ENCODE measurements at places on chromosomes 16 and 17. TPM values are rescaled to one million over a fixed set of nuclear protein-coding genes. Genes with fewer than 3 reads are reported as not detected.

DNA sequence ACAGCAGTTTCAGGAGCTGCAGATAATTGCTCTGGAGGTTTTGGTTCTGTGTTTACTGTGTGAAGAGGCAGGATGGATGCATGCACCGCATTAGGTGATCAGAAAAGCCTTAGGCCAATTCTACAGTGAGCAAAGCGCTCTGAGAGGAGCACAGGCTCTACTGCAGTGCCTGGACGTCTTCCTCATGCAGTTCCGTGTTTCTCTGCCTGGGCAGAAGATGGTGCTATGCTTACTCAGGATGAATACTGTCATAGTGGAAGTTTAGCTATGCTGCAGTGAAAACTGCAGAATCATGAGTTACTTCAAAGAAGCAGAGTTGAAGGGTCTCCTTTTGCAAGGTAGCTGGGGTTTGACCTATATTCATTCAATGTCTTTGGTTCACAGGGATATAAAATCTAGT lies 1012.4 kb downstream of the KCNJ18 start:
- DNase-seq, result no peak
- no peaks in the 10 kb centered on the region for H3K4me1 ChIP-seq
- no peak overlapping the region for H3K27ac ChIP-seq

- no peak overlapping the region for H3K27ac ChIP-seq
- no peaks in the 10 kb centered on the region for H3K36me3 ChIP-seq
- no peaks in the 10 kb centered on the region for H3K27me3 ChIP-seq
Observed at GRCh38 chr16:85936816-85937215, 37.9 kb downstream of the IRF8 start.

- peak overlapping the region; percentile 98 for H3K27ac ChIP-seq
- no peak for DNase-seq
- H3K4me3 ChIP-seq, result peak overlapping the region; percentile 94
- no peaks in the 10 kb centered on the region for H3K36me3 ChIP-seq
- no peaks in the 10 kb centered on the region for H3K27me3 ChIP-seq
Observed at GRCh38 chr17:19002805-19003542, 1.6 kb downstream of the FAM83G start.

GRCh38 chr17:64024215-64024654 lies 3.8 kb upstream of the ICAM2 start:
- peak; percentile 54 for DNase-seq
- peak overlapping the region; percentile 66 for H3K27ac ChIP-seq
- no peaks in the 10 kb centered on the region for H3K27me3 ChIP-seq
- no peak overlapping the region for H3K4me3 ChIP-seq

DNA sequence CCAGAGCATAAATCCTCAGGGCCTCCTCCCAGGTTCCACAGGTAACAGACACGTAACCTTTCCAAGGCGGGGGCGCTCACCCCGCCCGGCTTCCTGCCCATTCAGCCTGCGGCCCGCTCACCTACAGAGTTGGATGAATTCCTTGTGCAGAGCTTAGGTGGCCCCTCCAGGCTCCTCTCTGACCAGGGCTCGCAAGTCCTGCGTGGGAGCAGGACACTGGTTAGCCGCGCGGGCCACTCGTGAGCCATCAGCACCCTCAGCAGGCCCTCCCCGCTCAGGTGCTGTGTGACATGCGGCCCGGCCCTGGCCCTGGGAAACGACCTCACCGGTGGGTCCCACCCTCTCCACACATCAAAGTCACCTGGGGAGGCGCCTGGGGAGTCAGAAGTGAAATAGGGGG lies 528 bp downstream of the TERB1 start:
- DNase-seq, result no peak
- H3K27me3 ChIP-seq, result no peaks in the 10 kb centered on the region
- no peaks in the 10 kb centered on the region for H3K36me3 ChIP-seq
- H3K27ac ChIP-seq, result no peak overlapping the region

GRCh38 chr16:6977916-6978315 lies 354.7 kb upstream of the RBFOX1 start:
- H3K4me1 ChIP-seq, result no peaks in the 10 kb centered on the region
- H3K27me3 ChIP-seq, result no peaks in the 10 kb centered on the region
- no peak overlapping the region for H3K27ac ChIP-seq

- no peak overlapping the region for H3K4me3 ChIP-seq
- peaks cover 29% of the 10 kb centered on the region for H3K4me1 ChIP-seq
- H3K27ac ChIP-seq, result peak overlapping the region; percentile 57
Observed at GRCh38 chr16:50037662-50038220, 12.7 kb downstream of the CNEP1R1 start.

DNA sequence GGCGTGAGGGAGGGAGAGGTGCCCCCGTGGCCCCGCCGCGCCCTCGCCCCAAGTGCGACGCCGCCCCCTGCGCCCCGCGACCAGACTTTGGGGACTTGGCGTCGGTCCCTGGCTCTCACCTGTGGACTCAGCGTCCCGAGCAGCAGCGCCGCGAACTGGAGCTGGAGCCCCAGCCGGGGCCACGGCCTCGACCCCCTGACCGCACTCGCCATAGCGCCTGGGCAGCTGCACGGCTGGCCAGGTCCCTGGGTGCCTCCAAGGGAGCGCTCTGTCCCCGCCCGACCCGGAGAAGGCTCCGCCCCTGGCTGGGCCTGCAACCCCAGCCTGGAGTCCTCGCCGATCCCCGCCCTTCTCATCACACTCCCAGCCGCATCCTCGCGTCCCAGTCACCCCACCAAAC lies at the start of gene ERN2:
Gene ERN2, minus strand, starts transcription at position 247 of the 400 bp plus-strand sequence. Its CDS starts 35 bp downstream, at position 212.
- H3K4me3 ChIP-seq, result no peak within 1 kb of the TSS
- no peak within 1 kb of the TSS for H3K27ac ChIP-seq
- H3K36me3 ChIP-seq, result no peaks in the 10 kb centered on the region
- H3K4me1 ChIP-seq, result no peaks in the 10 kb centered on the region

GRCh38 chr16:25060920-25061319 lies 45.8 kb upstream of the ARHGAP17 start:
- H3K27ac ChIP-seq, result no peak overlapping the region
- H3K27me3 ChIP-seq, result no peaks in the 10 kb centered on the region
- H3K4me1 ChIP-seq, result no peaks in the 10 kb centered on the region
- DNase-seq, result peak; percentile 49

DNA sequence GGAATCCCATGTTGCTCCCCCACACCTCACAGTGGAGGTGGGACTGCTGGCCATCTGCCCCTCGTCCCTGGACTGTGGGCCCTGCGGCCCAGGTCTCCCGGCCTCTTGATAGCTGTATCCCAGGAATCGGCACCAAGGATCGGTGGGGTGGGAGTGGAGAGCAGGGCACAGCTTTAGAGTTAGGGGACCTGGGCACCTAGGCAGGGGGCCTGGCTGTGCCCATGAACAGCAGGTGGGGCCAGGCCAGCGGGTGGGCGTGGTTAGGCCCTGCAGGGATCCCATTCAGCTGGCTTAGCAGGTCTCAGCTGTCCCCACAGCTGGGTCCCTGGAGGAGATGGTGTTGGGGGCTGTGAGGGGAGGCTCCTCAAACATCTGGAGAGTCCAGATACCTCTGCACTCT lies 49.2 kb downstream of the SREBF1 start:
- no peaks in the 10 kb centered on the region for H3K27me3 ChIP-seq
- H3K4me1 ChIP-seq, result peaks cover 34% of the 10 kb centered on the region
- H3K4me3 ChIP-seq, result no peak overlapping the region
- H3K36me3 ChIP-seq, result no peaks in the 10 kb centered on the region
- DNase-seq, result no peak
- H3K27ac ChIP-seq, result no peak overlapping the region

- H3K4me1 ChIP-seq, result no peaks in the 10 kb centered on the region
- H3K36me3 ChIP-seq, result no peaks in the 10 kb centered on the region
- no peak overlapping the region for H3K4me3 ChIP-seq
- H3K27ac ChIP-seq, result no peak overlapping the region
Observed at GRCh38 chr16:12240036-12240435, 263.5 kb downstream of the SNX29 start.

DNA sequence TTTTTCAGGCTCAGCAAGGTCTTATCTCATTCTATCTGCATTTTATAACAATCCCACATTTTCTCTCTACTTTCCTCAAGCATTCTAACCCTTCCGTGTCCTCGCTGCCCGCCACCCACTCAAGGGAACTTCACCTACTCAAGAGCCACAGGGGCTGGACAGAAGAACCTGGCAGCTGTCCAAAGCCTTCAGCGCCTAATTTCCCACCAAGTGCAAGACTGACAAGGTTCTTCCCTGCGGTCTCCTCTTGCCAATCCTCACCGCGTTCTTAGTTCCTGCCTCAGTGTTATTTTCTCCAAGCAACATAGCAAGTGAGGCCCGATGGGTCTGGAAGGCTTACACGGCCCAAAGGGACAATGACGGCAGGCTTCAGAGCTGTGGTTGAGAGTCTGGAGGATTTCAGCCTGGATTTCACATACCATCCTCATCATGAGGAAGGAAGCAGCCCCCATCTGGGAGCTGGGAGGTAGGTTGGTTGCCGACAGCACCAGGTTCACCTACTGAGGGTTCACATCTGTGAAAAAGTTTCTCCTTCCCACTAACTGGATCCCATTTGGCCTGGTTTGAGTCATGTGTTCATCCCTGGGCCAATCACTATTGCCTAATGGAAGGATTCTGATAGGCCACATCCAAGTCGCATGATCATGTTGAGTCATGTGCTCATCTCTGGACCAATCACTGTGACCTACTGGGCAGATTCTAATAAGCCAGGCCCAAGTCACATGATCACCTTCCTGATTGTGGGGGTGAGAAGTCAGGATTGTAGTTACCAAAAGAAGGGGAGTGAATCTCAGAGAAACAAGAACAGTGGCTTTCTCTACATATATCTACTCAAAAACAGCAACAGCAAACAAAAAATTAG lies 108.2 kb downstream of the N4BP1 start:
- H3K36me3 ChIP-seq, result no peaks in the 10 kb centered on the region
- H3K27ac ChIP-seq, result peak overlapping the region; percentile 24
- no peaks in the 10 kb centered on the region for H3K27me3 ChIP-seq
- no peak for DNase-seq
- H3K4me3 ChIP-seq, result no peak overlapping the region

- H3K36me3 ChIP-seq, result no peaks in the 10 kb centered on the region
- no peak overlapping the region for H3K27ac ChIP-seq
- H3K4me3 ChIP-seq, result no peak overlapping the region
- H3K27me3 ChIP-seq, result no peaks in the 10 kb centered on the region
Observed at GRCh38 chr17:14487068-14487467, 186.2 kb downstream of the HS3ST3B1 start.

The KRT27 gene
- total RNA-seq, result not detected

The MARCHF10 gene
- total RNA-seq, result not detected

The IL34 gene
- 2.2 TPM for total RNA-seq

The PIRT gene
- total RNA-seq, result not detected

The PIK3R5 gene
- 0.12 TPM for total RNA-seq

The NUPR1 gene
- 18.3 TPM for total RNA-seq

The ASB16 gene
- not detected for total RNA-seq

The EPX gene
- not detected for total RNA-seq
